Activated naive CD8-positive, alpha-beta T cell treated with anti-CD3 and anti-CD28 coated beads, Interleukin-2, amount 10 ng/mL, durations not matched to agents 7 days and 5 days (primary cell): ENCODE measurements at places on chromosomes 5 and 9. TPM values are rescaled to one million over a fixed set of nuclear protein-coding genes. Genes with fewer than 3 reads are reported as not detected.

SLC22A4 gene
- not detected for total RNA-seq

SEMA6A gene
- total RNA-seq, result not detected

RPS14 gene
- 2,872 TPM for total RNA-seq

- no peak for DNase-seq
These were observed 165.4 kb upstream of the TARS1 start for GRCh38 chr5:33275391-33275790.

GRCh38 chr9:23702311-23702922 is 123.6 kb downstream of the ELAVL2 start:
- DNase-seq, result no peak

SH3RF2 gene
- not detected for total RNA-seq
